Activated CD8-positive, alpha-beta memory T cell treated with anti-CD3 and anti-CD28 coated beads for 4 hours (primary cell): ENCODE measurements at places on chromosomes 13 and 19.

- no peak for DNase-seq
Measured at GRCh38 chr13:74755065-74755464, 620.9 kb upstream of the KLF12 start.

DNA sequence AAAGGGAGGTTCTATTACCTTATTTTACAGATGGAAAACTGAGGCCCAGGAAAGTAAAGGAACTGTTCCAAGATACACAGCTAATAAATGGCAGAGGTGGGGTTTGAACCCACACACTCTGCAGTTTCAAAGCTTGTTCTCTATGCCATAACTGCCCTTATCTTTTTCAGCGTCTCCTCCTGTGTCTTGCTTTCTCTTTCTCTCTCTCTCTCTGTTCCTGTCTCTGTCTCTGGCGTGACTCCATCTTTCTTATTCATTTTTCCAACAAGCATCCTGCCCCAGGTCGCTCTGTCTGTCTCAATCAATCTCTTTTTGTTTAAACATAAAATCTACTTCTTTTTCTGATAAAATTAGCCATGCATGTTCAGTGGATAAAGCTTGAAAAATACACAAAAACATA, 3.2 kb upstream of the IFNL4 start:
- DNase-seq: no peak

DNA sequence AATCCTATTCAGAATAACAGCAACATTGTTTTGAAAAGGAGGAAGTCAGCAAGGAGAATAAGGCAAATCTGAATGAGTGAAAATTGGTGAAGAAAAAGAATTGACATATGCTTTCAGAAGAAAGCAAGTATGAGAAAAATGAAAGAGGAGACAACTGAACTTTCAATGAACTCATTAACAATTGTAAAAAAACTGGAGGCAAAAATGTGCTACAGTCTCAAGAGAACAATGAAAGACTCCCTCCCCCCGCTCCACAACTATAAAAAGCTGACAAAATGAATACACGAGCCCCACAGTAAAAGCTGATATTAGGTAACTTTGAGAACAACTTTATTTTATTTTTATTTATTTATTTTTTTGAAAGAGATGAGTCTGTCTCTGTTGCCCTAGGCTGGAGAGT, 373.1 kb downstream of the DIAPH3 start:
- no peak for DNase-seq

DNA sequence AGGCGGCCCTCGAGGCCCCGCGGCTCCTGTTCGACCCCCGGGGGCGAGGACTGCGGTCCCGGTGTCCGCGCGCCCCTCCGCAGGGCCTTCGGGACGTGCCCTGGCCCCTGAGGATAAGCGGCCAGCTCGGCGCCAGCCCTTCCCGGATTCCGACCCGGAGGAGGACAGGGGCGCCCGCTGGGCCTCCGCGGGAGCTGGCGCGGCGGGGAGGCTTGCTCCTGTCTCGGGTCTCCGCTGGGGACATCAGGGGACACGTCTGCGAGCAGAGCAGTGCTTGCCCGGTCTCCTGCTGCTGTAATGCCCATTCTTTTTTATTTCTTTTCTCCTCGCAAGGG, 829 bp downstream of the B3GLCT start:
- DNase-seq: peak; percentile 12
